Activated naive CD4-positive, alpha-beta T cell treated with anti-CD3 and anti-CD28 coated beads for 36 hours (primary cell): ENCODE measurements at places on chromosomes 4 and X. TPM values are rescaled to one million over a fixed set of nuclear protein-coding genes. Genes with fewer than 3 reads are reported as not detected.

DNA sequence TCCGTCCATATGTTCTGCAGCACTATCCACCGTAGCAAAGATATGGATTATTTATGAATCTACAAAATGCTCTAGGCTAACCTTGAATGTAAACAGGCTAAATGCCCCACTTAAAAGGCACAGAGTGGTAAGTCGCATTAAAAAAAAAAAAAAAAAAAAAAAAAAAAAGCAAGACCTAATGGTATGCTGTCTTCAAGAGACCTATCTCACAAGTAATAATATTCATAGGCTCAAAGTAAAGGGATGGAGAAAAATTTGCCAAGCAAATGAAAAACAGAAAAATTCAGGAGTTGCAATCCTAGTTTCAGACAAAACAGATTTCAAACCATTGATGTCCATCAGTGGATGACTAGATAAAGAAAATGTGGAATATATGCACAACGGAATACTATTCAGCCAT lies 139.4 kb downstream of the GLRA3 start:
- no peaks in the 10 kb centered on the region for H3K36me3 ChIP-seq
- H3K4me1 ChIP-seq = no peaks in the 10 kb centered on the region
- H3K27ac ChIP-seq = no peak overlapping the region
- no peak overlapping the region for H3K4me3 ChIP-seq
- peaks cover 4% of the 10 kb centered on the region for H3K27me3 ChIP-seq
- DNase-seq = no peak

DNA sequence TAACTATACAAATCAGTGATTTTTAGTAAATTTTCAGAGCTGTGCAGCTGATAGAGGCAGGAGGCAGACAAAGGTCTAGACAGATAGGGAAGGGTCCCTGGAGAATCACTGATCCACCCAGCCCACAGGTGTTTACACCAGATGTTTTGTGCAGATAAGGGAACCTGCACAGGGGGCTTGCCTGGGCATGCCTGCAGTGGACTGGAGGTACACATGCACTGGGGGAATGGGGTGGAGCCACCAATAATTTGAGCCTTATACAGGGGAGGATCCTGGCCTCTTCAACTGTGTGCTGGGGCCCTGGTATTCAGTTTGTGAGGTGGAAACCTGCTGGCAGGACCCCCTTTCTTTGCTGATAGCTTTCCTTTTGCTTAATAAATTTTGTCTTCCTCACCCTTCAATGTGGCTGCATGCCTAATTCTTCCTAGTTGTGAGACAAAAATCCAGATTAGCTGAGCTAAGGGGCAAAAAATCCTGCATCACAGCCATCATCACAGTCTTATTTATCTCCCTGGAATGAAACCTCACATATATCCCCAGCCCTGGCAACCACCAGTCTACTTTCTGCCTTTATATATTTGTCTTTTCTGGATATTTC lies 102.8 kb downstream of the KDM6A start:
- no peak overlapping the region for H3K4me3 ChIP-seq
- H3K27me3 ChIP-seq = no peaks in the 10 kb centered on the region
- peaks cover 18% of the 10 kb centered on the region for H3K4me1 ChIP-seq
- H3K36me3 ChIP-seq = peaks cover 31% of the 10 kb centered on the region
- DNase-seq = no peak

- no peak overlapping the region for H3K27ac ChIP-seq
- DNase-seq = no peak
- H3K4me1 ChIP-seq = no peaks in the 10 kb centered on the region
- no peak overlapping the region for H3K4me3 ChIP-seq
- no peaks in the 10 kb centered on the region for H3K36me3 ChIP-seq
Measured at GRCh38 chr4:140689623-140690022, 66.6 kb downstream of the TBC1D9 start.

DNA sequence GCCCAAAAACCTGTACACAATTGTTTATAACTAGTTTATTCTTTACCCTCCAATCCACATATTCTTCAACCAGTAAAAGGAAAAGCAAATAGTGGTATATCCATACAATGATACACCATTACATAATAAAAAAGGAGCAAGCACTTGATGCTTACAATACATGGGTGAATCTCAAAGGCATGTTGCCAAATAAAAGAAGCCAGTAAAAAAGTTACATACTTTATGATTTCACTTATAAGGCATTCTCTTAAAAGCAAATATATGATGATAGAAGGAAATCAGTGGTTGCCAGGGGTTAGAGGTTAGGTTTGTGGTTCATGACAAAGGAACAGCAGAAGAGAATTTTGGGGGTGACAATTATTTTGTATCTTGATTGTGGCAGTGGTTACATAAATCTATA lies 896.1 kb upstream of the LCORL start:
- H3K36me3 ChIP-seq = no peaks in the 10 kb centered on the region
- H3K4me3 ChIP-seq = no peak overlapping the region
- H3K27me3 ChIP-seq = no peaks in the 10 kb centered on the region
- H3K4me1 ChIP-seq = no peaks in the 10 kb centered on the region

DNA sequence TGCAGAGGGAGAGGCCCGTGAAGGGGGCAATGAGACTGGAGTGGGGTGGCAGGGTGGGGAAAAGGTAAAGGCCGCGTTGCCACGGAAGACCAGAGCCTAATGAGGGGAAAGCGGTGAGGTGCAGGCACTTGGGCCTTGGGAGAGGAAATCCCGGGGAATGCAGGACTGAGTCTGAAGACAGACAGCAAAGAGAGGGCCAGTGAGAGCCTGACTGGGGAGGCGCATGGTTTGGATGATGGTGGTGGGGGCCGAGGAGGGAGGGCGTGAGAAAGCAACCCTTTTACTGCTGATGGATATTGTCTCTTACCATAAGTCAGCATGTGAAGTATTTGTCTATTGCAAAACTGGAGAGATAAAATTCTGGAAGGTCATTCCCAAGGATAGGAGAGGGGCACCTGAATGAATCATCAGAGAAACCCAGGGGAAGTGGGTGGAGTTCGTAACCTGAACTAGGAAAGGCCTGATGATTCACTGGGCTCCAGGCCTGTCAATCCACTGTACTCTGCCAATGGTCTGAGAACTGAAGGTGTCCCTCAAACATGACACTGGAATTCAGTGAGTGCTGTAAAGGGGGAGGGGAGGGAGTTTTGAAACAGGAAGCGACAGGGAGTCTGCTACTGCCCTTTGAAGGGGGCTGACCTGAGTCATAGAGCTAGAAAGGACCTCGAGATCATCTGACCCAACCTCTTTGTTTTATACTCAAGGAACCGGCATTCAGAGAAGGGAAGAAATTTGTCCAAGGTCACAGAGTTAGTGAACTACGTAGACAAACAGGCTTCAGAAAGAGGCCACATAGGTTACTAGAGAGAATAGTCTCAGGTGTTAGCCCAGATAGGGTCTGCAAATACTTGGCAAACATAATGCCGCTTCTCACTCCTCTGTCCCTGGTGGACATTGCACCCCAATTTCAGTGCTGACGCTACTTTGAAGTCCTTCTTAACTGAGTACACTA lies 52.2 kb downstream of the NALF2 start:
- H3K27me3 ChIP-seq = no peaks in the 10 kb centered on the region
- H3K4me3 ChIP-seq = no peak overlapping the region
- H3K4me1 ChIP-seq = no peaks in the 10 kb centered on the region
- H3K36me3 ChIP-seq = no peaks in the 10 kb centered on the region
- DNase-seq = no peak
- H3K27ac ChIP-seq = no peak overlapping the region

- no peak overlapping the region for H3K4me3 ChIP-seq
- DNase-seq = peak; percentile 19
- peak overlapping the region; percentile 77 for H3K27ac ChIP-seq
- H3K36me3 ChIP-seq = no peaks in the 10 kb centered on the region
- H3K27me3 ChIP-seq = no peaks in the 10 kb centered on the region
Measured at GRCh38 chrX:136130931-136131833, 16.2 kb upstream of the FHL1 start.

DNA sequence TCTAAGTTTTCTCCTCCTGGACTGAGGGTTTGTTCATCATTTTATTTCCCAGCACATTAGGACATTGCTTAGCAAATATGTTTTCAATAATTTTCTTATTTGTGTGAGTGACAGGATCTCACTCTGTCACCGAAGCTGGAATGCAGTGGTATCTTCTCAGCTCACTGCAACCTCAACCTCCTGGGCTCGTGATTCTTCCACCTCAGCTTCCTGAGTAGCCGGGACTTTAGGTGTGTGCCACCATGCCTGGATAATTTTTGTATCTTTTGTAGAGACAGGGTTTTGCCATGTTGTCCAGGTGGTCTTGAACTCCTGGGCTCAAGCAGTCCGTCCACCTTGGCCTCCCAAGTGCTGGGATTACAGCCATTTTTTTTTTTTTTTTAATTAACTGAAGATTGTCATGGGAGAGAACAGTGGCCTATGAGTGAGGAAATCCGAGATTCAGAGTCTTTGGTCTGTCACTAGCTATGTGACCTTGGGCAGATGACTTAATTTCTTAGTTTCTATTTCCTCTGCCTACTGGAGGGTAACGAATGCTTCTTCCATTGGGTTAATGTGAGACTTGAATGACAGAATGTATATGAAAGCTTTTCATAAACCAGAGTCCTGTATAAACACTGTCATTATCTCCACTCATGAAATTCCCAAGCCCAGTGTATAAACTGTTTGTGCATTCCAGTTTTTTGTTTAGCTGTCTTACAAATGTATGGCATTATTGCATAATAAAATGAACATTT lies 23.9 kb downstream of the MOB1B start:
- no peak overlapping the region for H3K4me3 ChIP-seq
- DNase-seq = no peak
- H3K27ac ChIP-seq = peak overlapping the region; percentile 51
- no peaks in the 10 kb centered on the region for H3K27me3 ChIP-seq

- H3K4me1 ChIP-seq = no peaks in the 10 kb centered on the region
Measured at GRCh38 chrX:14344172-14344940, 185.0 kb upstream of the GLRA2 start.

DNA sequence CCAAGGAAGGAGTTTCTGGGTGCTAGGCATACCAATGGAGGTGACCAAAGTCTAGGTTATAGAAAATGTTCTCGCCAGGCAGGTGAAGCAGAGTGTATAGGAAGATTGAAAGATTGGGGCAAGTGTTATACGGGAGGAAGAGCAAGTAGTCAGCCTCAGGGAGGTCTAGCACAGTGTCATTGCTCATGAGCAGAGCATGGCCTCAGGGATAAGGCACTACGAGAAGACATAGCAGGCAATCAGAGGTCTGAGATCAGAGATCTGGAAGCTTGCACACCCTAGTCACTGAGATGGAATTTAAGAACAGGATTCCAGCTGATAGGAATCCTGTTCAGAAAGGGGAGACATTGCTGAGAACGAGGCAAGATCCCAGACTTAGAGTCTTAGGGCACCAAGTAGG lies 350.0 kb upstream of the CASK start:
- no peak for DNase-seq
- H3K27me3 ChIP-seq = no peaks in the 10 kb centered on the region

DNA sequence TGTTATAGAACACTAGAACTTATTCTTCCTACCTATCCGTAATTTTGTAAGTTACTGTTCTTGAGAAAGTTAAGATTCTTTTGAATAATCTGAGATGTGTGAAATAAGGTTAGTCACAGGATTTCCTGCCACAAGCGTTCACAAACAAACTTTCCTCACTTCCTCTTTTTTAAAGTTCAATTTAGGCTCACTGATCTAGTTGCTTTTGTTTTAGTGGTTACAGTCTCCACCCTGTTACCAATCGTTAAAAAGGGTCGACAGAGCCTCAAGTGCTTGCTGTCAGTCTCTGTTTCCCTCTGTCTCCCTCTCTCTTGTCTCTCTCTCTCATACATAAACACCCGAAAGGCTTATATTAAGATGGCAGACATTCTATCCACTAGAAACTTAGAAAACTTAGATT lies 35.9 kb upstream of the STK26 start:
- no peaks in the 10 kb centered on the region for H3K36me3 ChIP-seq
- peak overlapping the region; percentile 94 for H3K27ac ChIP-seq
- peak; percentile 28 for DNase-seq
- no peaks in the 10 kb centered on the region for H3K27me3 ChIP-seq
- peak overlapping the region; percentile 20 for H3K4me3 ChIP-seq

DNA sequence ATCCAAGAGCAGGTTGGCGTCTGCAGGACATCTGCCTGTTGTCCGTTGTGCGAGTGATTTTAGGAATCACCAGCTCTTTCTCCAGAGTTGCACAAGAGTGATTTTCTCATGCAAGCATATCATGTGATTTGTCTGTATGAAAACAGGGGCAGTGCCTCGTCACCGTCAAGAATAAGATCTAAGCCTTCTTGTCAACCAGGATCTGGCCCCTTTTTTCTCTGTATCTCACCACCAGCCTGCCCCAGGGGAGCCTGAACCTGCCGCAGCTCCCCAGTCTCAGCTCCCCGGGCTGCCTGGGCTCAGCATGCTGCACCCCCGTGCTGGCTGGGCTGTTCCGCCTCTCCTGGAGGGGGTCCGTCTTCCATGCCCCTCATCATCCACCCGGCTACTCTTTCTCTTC lies 90.5 kb downstream of the STOX2 start:
- H3K4me3 ChIP-seq = no peak overlapping the region
- H3K27ac ChIP-seq = no peak overlapping the region
- H3K27me3 ChIP-seq = peaks cover 4% of the 10 kb centered on the region
- no peaks in the 10 kb centered on the region for H3K4me1 ChIP-seq

DNA sequence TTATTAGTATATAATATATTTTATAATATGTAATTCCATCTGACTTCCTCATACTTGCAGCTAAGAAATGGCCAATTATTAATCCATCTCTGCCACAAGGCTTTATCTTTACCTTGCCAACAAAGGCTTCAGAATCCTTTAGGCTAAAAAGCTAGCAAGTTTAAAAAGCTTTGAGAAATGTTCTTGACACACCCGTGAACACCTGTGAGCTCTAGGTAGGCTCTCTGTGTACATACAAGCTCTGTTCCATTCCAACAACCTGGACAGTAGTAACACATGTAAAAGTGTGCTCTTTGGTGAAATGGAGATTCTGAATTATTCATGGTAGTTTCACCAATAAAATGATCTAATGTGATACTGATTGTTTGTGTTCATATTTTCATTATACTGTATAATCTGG lies 49.7 kb upstream of the USP9X start:
- no peak overlapping the region for H3K4me3 ChIP-seq
- no peak overlapping the region for H3K27ac ChIP-seq
- no peaks in the 10 kb centered on the region for H3K27me3 ChIP-seq
- no peaks in the 10 kb centered on the region for H3K4me1 ChIP-seq
- no peak for DNase-seq

GRCh38 chrX:119677654-119677981 lies 15.3 kb downstream of the SEPTIN6 start:
- no peak for DNase-seq
- peaks cover 10% of the 10 kb centered on the region for H3K36me3 ChIP-seq
- H3K27ac ChIP-seq = peak overlapping the region; percentile 97
- peaks cover 51% of the 10 kb centered on the region for H3K4me1 ChIP-seq
- peak overlapping the region; percentile 76 for H3K4me3 ChIP-seq

The FAT4 gene
- total RNA-seq = not detected

The NXF3 gene
- not detected for total RNA-seq
